Naive thymus-derived CD4-positive, alpha-beta T cell (primary cell): ENCODE measurements at places on chromosomes 13 and 19. TPM values are rescaled to one million over a fixed set of nuclear protein-coding genes. Genes with fewer than 3 reads are reported as not detected.

DNA sequence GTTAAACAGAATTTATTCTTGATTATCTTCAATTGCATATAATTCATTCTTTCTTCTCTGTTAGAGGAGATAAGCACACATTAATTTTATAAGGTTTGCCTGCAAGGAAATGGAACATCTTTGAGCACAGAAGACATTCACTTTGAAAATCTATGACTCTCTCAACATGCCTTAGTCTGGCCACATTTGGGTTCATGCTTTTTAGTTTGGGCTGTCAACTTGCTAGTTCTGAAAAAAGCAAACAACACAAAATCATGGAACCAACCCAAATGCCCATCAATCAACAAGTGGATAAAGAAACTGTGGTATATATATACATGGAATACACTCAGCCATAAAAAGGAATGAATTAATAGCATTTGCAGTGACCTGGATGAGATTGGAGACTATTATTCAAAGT, 71.5 kb downstream of the CYSLTR2 start:
- H3K27me3 ChIP-seq, result no peaks in the 10 kb centered on the region
- no peak overlapping the region for H3K4me3 ChIP-seq
- H3K27ac ChIP-seq, result no peak overlapping the region
- no peak for DNase-seq
- no peaks in the 10 kb centered on the region for H3K4me1 ChIP-seq
- H3K36me3 ChIP-seq, result no peaks in the 10 kb centered on the region

The LIPE gene
- polyA plus RNA-seq, result 7.0 TPM

GRCh38 chr19:24032651-24033050, 54.3 kb upstream of the ZNF254 start:
- no peak for DNase-seq
- H3K27ac ChIP-seq, result peak overlapping the region; percentile 90
- H3K4me1 ChIP-seq, result peaks cover 11% of the 10 kb centered on the region
- H3K27me3 ChIP-seq, result no peaks in the 10 kb centered on the region

- H3K4me3 ChIP-seq, result no peak overlapping the region
- H3K36me3 ChIP-seq, result peaks cover 42% of the 10 kb centered on the region
- H3K4me1 ChIP-seq, result no peaks in the 10 kb centered on the region
- DNase-seq, result no peak
- H3K27me3 ChIP-seq, result no peaks in the 10 kb centered on the region
These were observed 57.8 kb downstream of the COG3 start for GRCh38 chr13:45522571-45522970.
